ENCODE measurements at places on chromosomes 2 and 18. TPM values are rescaled to one million over a fixed set of nuclear protein-coding genes. Genes with fewer than 3 reads are reported as not detected.
A peak's percentile ranks its signal among the peaks of the same experiment; 100 is the strongest.

- DNase-seq, result no peak
These were observed 108.1 kb downstream of the AOX1 start for GRCh38 chr2:200693836-200694470.

GRCh38 chr18:58716060-58716756, 44.9 kb downstream of the MALT1 start:
- DNase-seq, result no peak

- DNase-seq, result no peak
These were observed 205.7 kb downstream of the TCF4 start for GRCh38 chr18:55382277-55382805.

DNA sequence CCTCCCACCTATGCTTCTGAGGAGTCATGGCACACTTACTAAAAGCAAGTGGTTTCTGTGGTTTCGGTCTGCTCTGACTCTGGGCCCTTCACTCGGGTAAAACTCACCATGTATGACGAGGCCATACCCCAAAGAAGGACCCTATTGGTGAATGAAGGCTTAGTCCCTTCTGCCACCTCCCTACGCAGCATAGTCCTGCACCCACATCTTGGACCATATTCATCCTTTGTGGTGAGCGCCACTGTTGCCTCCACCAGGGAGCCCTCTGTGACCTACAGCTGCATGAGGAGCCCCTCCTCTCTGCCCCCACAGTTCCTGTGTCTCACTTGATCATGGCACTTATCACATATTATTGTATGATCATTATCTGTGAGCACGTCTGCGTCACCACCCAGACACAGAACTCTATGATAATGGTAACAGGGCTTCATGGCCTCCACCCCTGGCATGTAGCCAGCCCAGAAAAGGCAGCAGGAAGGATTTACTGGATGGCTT, 113.3 kb downstream of the TFCP2L1 start:
- no peak for DNase-seq

GRCh38 chr18:8286303-8286702, 322.9 kb upstream of the RAB12 start:
- no peak for DNase-seq

DNA sequence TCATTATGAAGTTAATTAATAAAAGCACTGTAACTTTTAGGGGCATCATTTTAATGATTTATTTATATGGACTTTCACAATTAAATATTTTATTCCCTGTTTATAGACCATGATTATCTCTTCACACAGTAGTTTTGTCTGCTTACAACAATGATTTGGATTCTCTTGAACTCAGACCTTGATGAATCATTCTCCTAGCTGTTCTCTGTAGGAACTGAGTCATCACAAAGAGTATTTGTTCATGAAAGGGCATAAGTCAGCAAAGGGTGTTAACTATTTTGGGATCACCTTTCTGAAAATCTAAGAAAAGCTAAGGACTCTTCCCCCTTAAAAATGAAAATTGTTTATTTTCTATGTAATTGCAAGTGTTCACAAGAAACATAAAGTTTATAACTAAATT, 461.1 kb upstream of the UBE2E3 start:
- no peak for DNase-seq

GRCh38 chr2:112273349-112273748, 2.0 kb upstream of the ZC3H6 start:
- no peak for DNase-seq

- no peak for DNase-seq
These were observed 138.1 kb downstream of the SCG2 start for GRCh38 chr2:223464071-223464470.

- DNase-seq, result no peak
These were observed 27.7 kb downstream of the FAM110C start for GRCh38 chr2:18402-19271.

DNA sequence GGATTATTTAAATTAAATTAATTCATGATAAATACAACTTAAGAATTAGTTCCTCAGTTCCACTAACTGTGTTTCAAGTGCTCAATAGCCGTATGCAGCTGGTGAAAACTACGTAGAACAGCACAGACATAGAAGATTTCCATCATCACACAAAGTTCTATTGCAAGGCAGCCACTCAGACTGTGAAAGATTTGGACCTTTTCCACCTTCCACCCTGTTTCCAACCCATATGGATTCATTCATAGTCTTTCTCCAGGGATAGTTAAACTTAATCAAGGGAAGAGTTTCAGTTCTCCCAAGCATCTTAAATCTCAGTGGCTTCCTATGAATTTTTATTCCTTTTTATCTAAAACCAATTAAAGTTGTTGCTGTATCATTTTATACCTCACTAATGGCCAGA, 2030.8 kb downstream of the SUCLG1 start:
- DNase-seq, result no peak

GRCh38 chr2:233267516-233268245, 16.2 kb downstream of the ATG16L1 start:
- no peak for DNase-seq

GRCh38 chr2:42796427-42797248, 4.3 kb upstream of the HAAO start:
- DNase-seq, result no peak

DNA sequence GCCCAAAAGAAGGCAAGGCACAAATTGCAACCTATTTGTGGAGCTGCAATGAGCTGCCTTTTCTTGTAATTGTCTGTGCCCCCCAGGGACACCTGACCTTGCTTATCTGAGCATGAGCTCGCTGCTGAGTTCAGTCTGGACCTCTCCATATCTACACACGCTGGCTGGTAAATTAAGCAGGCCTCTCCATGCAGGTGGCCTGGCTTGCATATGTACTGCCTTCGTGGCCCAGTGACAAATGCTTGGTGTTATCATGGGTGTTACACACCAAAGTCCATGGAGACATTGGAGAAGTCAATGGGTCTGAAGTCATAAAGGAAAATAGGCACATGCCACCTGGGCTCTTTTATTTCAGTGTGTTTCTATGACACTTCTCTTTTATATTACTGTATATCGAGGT, 121.2 kb downstream of the IRS1 start:
- DNase-seq, result no peak

DNA sequence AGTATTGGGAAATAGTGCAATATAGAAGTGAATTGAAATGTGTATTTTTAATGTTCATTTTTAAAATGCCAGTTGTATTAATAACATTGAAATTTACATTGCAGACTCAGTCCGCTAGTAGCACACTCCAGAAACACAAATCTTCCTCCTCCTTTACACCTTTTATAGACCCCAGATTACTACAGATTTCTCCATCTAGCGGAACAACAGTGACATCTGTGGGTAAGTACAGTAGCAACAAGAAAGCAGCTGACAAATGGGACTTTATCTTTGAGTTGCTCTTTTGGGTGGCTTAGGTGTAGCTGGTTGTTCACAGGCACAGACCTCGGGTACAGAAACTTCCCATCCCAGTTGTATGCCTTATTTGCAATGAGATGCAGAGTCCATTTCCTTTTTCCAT, 118.2 kb upstream of the IL1R2 start:
- no peak for DNase-seq

DNA sequence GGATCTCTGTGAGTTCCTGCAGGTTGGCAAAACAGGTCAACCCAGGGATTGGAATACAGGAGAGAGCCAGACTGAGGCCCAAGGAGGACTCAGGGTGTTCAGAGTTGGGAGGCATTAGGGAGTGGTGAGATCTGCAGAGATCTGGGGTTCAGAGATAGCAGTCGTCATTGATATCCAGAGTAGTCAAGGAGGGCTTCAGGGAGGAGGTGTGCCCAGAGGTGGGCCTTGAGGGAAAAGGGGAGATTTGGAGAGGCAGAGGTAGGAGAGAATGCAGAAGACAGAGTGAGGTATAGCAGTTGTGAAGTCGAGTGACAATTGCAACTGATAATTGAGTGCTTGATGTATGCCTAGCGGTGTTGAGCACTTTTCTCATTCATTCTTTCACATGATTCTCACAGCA, 70.3 kb downstream of the CTIF start:
- DNase-seq, result no peak

- no peak for DNase-seq
These were observed 97.8 kb upstream of the CELF4 start for GRCh38 chr18:37663446-37663845.

DNA sequence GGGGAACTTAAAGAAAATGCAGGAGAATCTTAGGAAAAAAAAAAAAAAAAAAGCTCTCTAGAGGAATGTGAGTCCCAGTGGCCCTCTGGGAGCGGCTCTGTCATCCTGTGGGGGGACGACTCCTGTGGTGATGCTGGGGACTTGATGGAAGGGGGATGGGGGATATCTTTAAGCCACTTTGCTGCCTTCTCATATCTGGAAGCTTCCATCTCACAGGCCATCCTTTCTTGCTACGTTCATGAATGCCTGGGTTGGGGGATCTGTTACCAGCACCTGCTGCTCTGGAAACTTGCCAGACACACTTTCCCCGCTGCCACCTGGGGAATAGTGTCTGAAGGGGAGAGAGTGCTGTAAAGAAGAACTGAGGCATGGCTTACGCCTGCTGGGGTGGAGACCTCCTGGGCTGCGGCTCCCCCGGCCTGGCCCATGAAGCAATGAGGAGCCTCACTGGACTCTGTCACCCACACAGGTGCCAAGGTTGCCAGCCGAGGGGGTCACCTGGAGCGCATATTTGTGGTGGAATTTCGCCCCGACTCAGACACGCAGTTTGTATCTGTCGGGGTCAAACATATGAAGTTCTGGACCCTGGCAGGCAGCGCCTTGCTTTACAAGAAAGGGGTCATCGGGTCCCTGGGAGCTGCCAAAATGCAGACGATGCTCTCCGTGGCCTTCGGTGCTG, 92.8 kb downstream of the RTN4 start:
- DNase-seq, result no peak

DNA sequence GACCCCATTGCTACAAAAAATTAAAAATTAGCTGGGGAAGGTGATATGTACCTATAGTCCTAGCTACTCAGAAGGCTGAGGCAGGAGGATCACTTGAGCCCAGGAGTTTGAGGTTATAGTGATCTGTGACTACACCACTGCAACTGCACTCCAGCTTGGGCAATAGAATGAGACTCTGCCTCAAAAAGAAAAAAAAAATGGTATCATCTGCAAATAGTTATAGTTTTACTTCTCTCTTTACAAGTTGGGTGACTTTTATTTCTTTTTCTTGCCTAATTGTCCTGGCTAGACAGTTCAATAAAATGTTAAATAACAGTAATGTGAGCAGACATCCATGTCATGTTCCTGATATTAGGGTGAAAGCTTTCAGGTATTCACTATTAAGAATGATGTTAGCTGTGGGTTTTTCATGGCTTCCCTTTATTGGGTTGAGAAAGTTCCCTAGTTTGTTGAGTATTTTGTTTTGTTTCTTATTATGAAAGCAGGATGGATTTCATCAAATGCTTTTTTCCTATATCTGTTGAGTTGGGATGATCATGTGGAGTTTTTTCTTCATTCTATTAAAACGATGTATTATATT, 24.9 kb upstream of the ACOXL start:
- DNase-seq, result no peak

DNA sequence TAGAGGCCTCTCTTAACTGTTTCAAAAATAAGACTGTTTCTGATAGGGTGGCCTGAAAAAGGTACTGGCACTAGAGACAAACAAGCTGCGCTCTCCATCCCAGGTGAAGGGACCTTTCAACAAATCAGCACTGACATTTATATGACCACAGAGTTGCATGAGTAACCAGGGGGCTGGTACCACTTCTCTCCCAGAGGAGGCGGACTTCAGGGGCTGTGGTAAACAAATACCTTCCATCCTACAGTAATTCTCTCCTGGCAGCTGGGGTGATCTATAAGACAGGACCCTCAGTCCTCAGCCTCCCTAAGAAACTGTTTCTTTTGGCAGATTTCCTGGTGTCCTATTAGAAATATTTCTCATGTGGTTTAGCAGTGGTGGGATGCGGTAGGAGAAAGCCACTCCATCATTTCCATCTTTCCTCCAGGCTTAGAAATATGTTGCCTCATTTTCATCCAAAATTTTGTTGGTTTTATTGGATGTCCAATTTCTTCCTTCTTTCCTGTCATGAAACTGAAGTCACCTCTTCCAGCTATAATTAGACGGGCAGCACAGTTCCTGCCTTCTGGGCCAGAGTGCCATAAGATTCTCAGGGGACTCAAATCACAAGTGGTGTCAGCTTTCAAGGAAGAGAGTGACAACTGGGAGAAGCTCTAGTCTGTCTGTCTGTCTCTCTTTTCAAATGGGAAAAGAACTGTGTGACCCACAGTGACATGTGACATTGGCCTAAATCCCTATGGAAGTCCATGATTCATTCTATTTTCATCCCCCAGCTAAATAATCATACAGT, 96.4 kb downstream of the CYRIA start:
- DNase-seq, result no peak

GRCh38 chr18:51668101-51668500, 470.6 kb upstream of the MEX3C start:
- peak; percentile 77 for DNase-seq

DNA sequence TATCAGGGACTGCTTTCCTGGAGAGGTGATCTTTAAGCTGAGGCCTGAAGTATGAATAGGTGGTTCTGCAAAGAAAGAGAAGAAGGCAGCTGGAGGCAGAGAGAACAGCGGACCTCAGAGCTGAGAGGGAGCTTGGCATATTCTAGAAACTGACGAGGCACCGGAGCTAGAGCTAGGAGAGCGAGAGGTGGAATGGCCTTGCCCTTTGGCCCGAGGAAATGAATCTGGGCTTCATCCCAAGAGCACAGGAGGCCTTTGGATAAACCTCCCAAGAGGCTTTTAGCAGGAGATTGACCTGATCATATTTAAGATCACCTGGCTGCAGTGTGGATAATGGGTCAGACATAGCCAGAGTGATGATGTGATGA, 7.9 kb downstream of the DYSF start:
- no peak for DNase-seq

DNA sequence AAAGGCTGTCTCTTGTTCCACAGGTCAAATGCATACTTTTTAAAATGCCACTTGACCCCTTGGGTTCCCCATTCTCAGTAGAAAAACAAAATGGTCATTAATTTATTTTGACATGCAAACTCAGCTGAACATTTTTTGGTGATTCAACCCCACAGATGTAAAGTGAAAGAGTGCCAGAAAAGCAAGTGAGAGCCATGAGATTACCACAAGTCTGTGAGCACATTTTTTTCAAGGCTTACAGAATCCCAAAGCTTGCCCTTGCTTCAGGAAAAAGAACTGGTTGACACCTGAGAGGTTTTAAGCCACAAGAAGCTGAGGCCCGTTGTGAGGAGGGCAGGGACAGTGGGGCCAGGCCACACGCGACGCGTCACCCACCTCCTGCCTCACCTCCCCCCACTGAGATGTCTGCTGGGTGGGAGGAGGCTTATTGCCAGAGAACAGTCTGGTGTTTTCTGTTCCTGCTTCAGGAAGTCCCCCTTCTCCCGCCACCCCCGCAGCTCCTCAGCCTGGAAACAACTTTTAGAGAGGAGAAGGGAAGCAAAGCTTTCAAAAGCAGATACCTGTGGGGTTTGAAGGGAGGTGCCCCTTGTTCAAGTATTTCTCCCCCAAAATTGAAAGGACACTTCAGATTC, 70.4 kb upstream of the CYP1B1 start:
- no peak for DNase-seq

SPDYA gene
- total RNA-seq, result 4.2 TPM

MSTN gene
- 0.28 TPM for total RNA-seq

POLE4 gene
- 24.6 TPM for total RNA-seq

THSD7B gene
- 3.6 TPM for total RNA-seq

MAP3K19 gene
- not detected for total RNA-seq

IGFBP5 gene
- total RNA-seq, result 2,528 TPM

PRKAG3 gene
- total RNA-seq, result not detected

PXDN gene
- 81.2 TPM for total RNA-seq

PHLPP1 gene
- 11.1 TPM for total RNA-seq

PDE1A gene
- 7.9 TPM for total RNA-seq

GALNT14 gene
- 2.6 TPM for total RNA-seq
